ENCODE measurements at places on chromosomes 2 and 18. TPM values are rescaled to one million over a fixed set of nuclear protein-coding genes. Genes with fewer than 3 reads are reported as not detected.

Gene KIAA2012
- total RNA-seq, result not detected

Gene AQP12A
- not detected for total RNA-seq

Gene TWIST2
- 8.5 TPM for total RNA-seq

Gene CTNNA2
- not detected for total RNA-seq

Gene MLPH
- total RNA-seq, result 9.9 TPM

Gene CARF
- 4.7 TPM for total RNA-seq

Gene KCNS3
- total RNA-seq, result 20.2 TPM

Gene QPCT
- total RNA-seq, result 21.2 TPM

Gene FAM117B
- total RNA-seq, result 2.7 TPM

Gene LMAN2L
- 17.4 TPM for total RNA-seq

Gene MTCL1
- 12.3 TPM for total RNA-seq

Gene PSMA8
- total RNA-seq, result not detected

Gene ELOA2
- not detected for total RNA-seq

Gene RIT2
- not detected for total RNA-seq

Gene SLC16A14
- total RNA-seq, result 0.96 TPM

Gene FRZB
- under 0.01 TPM for total RNA-seq

Gene CRYBA2
- not detected for total RNA-seq

Gene CFC1
- total RNA-seq, result not detected

Gene TMEM163
- total RNA-seq, result 0.72 TPM

Gene PTH2R
- total RNA-seq, result 0.48 TPM

Gene ALPP
- not detected for total RNA-seq

Gene SLC14A1
- total RNA-seq, result not detected

Gene SCN1A
- not detected for total RNA-seq

Gene KCNK3
- not detected for total RNA-seq

Gene PCGF1
- 33.7 TPM for total RNA-seq

Gene KDM3A
- total RNA-seq, result 28.4 TPM

Gene CELF4
- total RNA-seq, result not detected

Gene RELCH
- 32.8 TPM for total RNA-seq

Gene GKN2
- total RNA-seq, result not detected

Gene SLC9A2
- under 0.01 TPM for total RNA-seq
